ENCODE measurements at places on chromosomes 3 and 15.

DNA sequence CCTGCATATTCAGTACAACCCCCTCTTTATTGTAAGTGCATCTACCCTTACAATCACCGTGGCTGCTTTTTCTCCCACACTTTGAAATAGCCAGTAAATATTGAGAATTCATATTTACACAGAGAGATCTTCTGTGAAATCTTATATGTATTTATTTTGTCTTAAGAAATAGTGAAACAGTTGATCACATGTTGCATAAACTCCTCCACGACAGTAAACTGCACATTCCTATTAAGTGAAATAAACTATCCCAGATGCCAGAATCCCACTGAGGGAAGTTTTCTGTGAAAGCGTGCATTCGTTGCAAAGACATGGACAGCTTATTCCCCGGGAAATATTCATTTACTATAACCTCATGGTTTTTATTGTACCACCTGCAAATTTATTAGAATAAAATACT lies 796.0 kb downstream of the ROBO2 start:
- no peak for DNase-seq

GRCh38 chr3:38119248-38119544 lies 17.7 kb downstream of the ACAA1 start:
- DNase-seq, result no peak

DNA sequence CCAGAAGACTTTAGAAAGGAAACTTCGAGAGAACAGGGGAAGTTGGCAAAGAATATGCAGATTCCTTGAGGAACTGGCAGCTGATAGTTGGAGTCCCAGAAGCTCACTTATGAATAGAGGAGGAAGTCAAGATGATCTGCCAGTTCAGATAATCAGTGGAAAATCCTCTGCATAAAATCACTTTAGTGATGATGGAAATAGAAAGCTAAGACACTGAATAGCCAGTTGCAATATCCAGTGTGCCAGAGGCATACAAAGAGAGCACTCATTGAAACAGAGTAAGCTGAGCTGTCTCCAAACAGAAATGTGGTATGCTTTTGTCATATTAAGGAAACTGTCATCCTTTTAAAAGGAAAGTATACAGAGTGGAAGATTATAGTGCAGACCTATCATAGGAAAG lies 1207.6 kb downstream of the OTOL1 start:
- no peak for DNase-seq

DNA sequence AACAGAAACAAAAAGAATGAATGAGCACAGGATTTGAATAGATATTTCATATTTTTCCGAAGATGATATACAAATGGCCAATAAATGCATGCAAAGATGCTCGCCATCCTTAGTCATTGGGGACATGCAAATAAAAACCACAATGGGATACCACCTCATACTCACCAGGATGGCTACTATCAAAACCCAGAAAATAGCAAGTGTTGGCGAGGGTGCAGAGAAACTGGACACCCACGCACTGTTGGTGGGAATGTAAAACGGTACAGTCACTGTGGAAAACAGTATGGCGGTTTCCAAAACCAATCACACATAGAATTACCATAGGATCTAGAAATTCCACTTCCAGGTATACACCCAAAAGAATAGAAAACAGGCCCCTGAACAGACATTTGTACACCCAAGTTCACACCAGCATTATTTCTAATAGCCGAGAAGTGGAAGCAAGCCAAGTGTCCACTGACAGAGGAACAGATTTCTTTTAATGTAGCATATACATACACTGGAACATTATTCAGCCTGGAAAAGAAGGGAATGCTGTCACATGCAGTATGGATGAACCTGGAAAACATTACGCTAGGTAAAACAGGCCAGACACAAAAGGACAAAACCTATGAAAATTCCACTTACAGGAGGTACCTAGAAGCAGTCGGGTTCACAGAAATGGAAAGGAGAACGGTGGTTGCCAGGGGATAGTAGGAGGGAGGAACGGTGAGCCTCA lies 3.6 kb downstream of the RNF168 start:
- DNase-seq, result no peak

DNA sequence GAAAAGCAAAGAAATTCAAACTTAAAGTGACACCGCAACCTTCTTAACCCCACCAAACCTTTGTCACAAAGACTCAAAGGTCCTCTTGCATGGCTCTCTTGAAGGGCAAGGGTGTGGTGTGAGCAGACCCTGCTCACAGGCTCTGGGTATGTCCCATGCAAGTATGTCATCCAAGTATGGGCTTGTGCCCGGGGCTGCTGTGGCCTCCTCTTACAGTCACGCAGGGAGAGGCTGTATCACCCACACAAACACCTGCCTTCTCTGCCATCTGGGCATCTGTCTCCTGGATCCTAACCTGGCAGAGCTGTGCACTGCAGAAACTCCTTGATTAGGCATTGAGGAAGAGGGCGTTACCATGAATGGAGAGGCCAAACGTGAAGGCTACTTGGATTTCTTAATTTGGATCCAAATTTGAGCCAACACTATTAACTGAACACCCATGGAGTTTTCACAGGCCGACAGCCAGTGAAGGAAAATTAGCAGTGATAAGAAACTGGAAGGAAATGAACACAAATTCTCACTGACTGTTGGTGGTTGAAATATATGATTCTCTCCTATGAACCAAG lies 146.6 kb downstream of the DUT start:
- no peak for DNase-seq

DNA sequence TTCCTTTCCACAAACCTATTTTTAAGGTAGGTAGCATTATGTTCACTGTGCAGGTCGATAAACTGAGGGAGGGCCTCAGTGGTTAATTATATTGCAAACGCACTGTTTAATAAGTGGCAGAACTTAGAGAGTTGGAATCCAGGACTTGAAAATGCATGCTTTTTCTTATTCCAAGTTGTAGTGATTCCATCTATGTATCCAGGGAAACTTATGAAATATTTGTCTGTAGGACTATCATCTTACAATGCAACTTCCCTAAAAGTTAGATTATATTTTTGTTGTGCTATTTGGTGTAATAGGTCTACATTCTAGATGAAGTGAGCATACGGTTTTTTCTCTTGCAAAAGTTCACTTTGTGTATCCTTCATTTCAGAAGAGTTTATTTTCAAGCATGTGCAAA lies 419.5 kb downstream of the NAALADL2 start:
- no peak for DNase-seq

GRCh38 chr3:178184833-178185232 lies 351.4 kb upstream of the KCNMB2 start:
- no peak for DNase-seq

DNA sequence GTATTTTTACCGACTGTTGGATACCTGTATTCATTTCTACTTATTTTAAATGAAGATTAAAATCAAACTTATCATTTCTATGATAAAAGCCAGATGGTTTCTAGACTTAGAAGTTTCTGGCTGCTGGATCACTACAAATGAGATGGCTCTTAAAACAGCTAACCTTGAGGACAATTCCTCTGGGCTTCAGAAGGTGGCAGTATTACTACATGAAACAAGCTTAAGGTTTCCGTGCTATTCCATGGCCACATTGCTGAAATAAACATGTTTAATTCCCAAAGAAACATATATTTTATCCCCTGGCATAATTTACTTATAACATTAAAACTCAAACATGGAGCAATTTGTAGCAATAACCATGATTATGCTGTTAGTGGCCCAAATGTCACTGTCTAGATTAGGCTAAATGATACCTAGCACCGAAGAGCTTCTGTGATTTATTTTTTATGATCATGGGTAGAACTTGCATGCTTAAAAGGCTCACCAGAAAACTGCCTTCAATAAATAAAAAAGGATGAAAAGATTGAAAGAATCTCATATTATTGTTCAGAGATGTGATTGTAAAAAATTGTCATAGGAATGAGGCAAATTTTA lies 204.0 kb upstream of the NANOGP8 start:
- DNase-seq, result no peak

DNA sequence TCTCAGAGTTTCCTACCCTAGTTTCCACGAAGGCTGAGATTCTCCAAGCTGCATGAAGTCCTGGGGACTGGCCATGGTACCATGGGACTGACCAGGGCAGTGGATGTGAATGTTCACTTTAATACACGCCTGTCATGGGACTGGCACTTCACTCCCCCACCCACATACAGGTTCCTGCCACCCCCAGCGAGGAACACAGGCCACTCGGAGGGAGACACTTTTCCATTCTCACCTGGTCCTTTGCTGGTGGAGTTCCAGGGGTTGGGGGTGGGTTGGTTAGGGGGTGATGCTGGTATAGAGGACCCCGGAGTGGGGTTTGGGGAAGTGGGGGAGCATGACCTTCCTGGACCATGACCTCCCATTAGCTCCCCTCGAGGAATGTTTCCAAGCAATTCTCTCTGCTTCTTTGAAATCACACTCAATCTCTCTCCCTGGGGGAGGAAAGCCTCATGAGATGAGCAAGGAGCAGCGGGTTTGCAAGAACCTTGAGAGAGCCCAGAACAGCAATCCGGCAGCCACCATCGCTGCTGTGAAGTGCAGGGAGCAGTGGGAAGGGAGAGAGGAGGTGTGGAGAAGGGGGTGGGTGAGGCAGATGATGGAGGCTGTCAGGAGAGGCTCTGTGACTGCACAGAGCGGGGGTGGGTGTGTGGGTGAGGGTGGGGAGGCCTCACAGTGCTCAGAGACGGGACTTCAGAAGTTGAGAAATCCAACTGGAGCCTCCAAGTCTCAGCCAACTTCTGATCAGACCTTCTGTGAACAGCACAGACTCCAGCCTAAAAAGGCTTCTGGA lies 69.7 kb downstream of the ADCY5 start:
- DNase-seq, result no peak

DNA sequence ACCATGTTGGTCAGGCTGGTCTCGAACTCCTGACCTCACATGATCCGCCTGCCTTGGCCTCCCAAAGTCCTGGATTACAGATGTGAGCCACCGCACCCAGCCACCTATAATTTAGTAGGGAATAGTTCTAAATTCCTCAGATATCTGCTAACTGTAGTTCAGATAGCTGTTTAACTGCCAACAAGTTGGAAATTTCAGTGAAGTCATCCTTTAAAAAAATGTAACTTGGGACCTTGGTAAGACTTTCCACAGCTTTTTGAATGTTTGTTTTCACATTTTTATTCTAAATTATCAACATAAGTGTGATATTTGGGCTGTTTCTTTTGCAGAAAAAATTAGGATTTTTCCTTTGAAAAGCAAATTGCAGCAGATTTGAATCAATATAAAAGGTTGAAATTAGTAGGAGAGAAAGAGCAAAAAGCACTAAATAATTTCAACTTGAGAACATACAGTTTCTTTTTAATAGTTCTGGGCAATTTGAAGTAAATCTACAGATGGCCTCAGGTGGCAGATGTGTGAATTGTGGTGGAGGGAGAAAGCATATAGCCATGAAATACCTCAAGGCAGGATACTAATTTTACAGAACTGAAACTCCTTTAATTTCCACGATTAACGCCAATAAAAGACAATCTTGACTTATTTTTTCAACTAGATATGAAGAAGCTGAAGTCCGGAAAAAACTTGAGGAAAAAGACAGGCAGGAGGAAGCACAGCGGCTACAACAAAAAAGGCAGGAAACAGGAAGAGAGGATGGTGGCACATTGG lies 34.3 kb downstream of the USP8 start:
- DNase-seq, result no peak

- DNase-seq, result no peak
These were observed 163.0 kb downstream of the TBC1D5 start for GRCh38 chr3:17579289-17580031.

- DNase-seq, result no peak
These were observed 21.3 kb upstream of the PLCH1 start for GRCh38 chr3:155766206-155766605.

DNA sequence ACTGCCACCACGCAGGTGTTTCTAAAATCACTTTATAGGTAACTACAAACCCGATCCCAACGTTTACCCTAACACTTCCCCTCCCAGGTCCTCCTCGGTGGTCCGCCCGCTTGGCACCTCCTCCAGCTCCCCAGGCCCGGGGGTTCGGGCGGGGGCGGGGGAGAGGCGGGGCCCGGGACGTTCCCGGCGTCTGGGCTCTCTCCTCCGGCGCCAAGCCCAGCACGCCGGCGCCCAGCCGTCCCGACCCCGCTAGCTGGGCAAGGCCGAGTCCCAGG lies 562 bp downstream of the CGGBP1 start:
- DNase-seq, result no peak

Data from NCI-H1048 (cell line).